ENCODE measurements at places on chromosomes 3 and 15.

GRCh38 chr3:186320862-186321568 is 41.0 kb downstream of the DGKG start:
- no peak for DNase-seq

DNA sequence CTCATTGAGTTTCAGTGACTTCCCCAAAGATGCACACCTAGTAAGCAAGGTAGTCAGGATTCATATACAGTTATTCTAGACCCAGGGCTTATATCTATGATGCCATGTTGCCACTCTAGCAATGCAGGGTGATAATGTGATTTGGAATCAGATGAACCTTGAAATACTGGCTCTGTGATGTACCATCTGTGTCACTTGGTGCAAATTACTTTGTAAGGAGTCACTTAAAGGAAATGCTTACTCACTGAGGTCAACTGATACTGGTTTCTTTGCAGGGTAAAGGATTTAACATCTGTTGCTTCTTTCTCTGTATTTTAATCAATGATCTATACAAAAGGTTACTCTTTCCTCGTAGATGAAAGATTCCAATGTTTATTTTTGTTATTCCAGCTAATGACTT is 10.8 kb downstream of the ASB14 start:
- DNase-seq = no peak

- DNase-seq = no peak
Observed at GRCh38 chr3:150363420-150363819, 44.7 kb upstream of the TSC22D2 start.

DNA sequence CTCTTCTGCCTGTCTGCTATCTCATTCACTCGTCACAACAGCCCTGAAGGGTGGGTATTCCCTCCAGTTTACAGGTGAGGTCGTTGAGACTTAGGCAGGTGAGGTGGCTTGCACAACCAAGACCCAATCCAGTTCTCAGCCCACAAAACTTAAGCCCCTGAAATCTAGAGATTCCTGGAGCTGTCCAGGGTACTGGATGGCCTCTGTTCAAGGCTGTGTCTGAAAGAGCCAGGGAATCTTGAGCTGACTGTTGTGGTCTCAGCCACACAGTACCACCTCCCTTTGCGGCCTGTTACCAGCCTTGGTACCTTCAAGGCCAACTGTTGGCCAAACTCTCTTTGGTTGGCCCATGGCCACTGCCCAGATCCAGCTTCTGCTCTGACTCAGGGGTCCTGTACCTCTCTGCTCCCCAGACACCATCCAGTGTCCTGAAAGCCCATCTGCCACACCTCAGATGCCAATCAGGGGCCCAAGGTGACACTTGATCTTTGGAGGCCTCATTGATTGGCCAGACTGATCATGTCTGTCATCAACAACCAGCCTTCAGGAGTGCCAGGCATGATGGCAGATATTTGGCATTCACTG is 10.9 kb upstream of the FAM107A start:
- DNase-seq = no peak

DNA sequence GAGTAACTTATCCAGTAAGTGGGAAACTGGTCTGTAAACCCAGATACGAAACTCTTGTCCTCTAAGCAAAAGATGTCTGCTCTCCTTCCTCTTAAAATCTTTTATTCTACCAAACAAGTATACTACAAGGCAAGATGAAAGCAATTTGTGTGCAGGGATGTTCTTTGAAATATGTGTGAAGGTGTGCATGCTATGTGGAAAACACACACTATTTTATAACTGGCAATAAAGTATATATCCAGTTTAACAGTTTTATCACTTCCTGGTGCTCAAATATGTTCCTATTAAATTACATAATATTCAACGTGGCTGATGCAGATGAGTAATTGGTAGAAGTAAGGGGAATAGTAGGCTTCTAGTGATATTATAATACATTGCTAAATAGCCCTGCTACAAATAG is 566.5 kb downstream of the ROBO2 start:
- DNase-seq = no peak

- DNase-seq = no peak
Observed at GRCh38 chr15:74542166-74543042, 1.4 kb downstream of the ARID3B start.

DNA sequence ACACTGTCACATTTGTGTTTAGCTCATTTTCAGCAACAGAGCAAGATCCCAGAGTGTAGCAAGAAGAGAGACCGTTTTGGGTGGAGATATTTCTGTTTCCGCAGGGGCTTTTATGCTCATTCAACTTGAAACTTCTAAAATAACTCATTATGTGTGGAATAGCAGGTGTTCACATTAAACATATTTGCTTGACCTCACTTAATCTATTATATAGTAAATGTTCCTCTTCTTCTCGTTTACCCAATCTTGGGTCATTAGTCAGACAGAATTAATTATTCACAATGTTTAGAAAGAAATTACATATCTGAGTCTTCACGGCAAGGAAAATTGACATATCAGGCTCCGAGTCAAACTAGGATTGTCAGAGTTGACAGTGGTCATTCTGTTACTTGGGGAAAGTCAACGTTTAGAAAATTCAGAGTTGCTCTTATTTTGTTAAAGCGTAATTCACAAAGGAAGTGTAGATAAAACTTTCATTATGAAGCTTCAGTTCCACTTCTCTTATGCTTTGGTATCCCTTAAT is 222.9 kb downstream of the TPRG1 start:
- DNase-seq = no peak

DNA sequence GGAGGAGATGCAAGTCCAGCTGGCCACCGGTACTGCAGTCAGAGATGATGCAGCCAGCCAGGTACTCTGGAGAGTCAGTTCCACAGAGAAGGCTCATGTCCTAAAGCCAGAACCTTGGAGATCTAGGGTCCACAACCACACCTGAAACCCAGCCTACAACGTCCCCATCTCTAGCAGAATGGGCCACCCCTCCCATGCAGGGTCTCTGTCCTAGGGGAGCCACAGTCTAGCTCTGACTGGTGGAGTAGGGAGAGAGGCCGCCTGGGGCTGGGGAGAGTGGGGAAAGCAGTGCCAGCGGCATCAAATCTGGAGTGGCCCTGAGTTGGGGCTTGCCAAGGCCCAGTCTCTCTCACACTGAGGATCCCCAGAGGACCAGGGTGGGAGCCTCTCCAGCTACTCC is 43.5 kb downstream of the PTH1R start:
- no peak for DNase-seq

- no peak for DNase-seq
Observed at GRCh38 chr3:89957451-89957850, 850.0 kb downstream of the EPHA3 start.

Data from stimulated activated CD4-positive, alpha-beta T cell treated with anti-CD3 and anti-CD28 coated beads, Interleukin-1b, Interleukin-23, amount 100 ng/mL, for 1 hour (primary cell).